ENCODE measurements at places on chromosomes 4 and X. TPM values are rescaled to one million over a fixed set of nuclear protein-coding genes. Genes with fewer than 3 reads are reported as not detected.

GRCh38 chrX:41737065-41737464 lies 13.1 kb downstream of the GPR82 start:
- no peak for DNase-seq

DNA sequence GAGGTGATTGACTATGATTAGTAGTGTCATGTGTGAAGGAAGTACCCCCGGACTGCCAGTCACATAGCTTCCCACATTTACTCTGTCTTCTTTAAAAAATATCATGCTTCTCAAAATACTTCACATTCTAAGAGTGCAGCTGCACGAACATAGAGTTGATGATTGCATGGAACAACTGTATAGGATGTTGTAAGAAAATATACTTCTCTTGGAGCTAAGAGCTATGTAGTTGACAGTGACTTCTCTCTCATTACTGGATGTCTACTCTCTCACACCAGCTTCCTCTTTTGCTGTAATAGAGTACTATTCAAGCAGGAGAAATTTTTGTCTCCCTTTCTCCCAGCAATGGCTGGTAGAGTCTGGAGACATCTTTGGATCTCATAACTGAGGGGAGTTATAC lies 99.4 kb upstream of the PUDP start:
- no peak for DNase-seq

- DNase-seq: no peak
Measured at GRCh38 chrX:38796946-38797345, 4.3 kb upstream of the MID1IP1 start.

UGT2B17 gene
- total RNA-seq: not detected

GDPD2 gene
- total RNA-seq: not detected

GPRIN3 gene
- 0.62 TPM for total RNA-seq

- DNase-seq: peak; percentile 18
Measured at GRCh38 chr4:86582410-86582809, 11.7 kb upstream of the PTPN13 start.

- no peak for DNase-seq
Measured at GRCh38 chrX:85570496-85570895, 191.0 kb upstream of the POF1B start.

DNA sequence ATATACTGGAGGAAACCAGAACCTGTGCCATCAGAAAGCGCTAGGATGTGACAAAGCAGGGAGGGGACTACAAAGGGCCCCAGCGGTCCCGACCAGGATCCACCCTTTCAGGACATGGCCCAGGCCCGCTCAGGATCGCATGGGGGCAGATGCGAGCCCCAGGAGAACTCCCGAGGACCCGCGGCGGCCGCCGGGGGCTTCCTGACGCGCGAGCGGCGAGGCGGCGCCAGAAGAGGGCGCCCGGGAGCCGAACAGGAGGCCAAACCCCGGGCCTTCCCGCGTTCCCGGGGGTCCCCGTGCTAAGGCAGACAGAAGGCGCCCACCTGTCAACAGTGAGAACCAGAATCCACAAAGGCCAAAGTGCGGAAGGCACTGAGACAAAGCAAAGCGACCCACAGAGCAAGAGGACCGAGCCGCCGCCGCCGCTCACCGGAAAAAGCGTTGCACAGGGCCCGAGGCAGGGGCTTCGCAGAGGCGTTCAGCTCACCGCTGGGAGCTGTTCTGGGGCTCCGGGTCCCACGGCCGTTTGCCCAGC lies 7.3 kb upstream of the OPN1LW start:
- peak; percentile 5 for DNase-seq

DNA sequence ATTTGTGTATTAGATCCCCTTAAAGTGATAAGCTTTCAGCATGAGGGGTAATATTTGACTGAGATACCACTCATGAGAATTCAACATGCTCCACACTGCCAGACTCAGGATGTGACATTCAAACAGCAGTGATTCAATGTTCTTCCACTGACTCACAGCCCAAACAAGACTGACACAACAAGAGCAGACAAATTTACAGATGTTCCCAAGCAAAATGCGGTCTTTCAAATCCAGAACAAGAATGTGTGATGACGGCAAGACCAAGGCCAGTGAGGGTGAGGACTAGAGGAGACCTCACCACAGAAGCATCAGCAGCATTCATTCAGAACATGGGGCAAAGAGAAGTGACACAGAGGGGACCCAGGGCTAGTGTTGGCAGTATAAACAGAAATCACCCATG lies 99.3 kb upstream of the GRIA3 start:
- no peak for DNase-seq

- no peak for DNase-seq
Measured at GRCh38 chr4:153160821-153161220, 43.4 kb upstream of the TRIM2 start.

AMOT gene
- total RNA-seq: 4.3 TPM

TMEM35A gene
- total RNA-seq: not detected

DNA sequence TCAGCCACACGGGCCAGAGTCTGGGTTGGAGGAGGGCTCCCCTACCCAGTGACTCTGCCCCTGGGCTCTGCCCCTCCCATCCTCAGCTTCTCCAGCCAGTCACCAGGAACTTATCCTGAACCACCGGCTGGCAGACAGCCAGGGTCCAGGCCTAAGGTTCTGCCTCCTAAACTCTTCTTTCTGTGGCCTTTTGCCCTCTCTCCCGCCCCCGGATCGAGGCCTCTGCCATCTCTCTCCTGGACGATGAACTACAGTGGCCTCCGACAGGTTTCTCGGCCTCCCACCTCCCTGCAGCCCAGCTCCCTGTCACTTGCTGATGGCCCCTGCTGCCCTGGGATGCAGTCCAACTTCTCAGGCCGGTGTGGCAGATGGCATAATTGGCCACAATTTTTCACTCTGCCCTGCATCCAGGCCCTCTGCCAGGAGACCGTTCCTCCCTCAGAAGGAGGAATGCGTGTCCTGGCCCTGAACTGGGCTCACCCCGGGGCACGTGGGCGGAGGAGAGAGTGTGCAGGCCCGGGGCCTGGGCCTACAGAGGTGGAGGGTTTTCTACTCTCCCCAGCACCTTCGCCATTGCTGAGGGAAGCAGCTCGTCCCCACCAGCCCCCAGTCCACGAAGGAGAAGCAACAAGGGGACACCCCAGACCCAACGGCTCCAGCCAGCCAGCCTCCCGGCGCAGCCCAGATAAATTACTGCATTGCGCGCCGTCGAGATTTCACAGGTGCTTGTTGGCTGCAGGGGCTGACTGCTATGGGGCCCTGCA lies 81.9 kb upstream of the LRPAP1 start:
- DNase-seq: peak; percentile 73

FOXP3 gene
- not detected for total RNA-seq

GRCh38 chr4:17112292-17112659 lies 213.8 kb upstream of the LDB2 start:
- DNase-seq: peak; percentile 49

GRCh38 chr4:185332575-185333464 lies 62.9 kb downstream of the LRP2BP start:
- no peak for DNase-seq

CFP gene
- total RNA-seq: not detected

- peak; percentile 15 for DNase-seq
Measured at GRCh38 chr4:169410839-169411770, 140.3 kb upstream of the SH3RF1 start.

ASB12 gene
- total RNA-seq: not detected

DNA sequence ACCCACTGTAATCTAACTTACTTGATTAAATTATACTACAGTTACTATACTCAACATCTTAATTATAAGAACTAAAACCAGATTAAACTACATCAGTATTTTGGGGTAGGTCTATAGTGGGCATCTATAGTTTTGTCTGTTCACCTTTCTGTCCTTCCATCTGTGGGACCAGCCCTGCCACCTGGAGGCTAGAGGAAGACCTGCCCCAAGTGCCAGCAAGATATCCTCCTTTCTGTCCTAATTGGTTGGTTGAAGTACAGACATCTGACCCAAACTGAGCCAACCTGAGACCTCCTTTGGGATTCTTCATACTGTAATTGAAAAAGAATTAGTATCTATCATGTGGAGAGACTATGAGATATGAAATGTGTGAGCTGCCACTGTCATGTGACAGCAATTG lies 172.2 kb upstream of the TLL1 start:
- peak; percentile 21 for DNase-seq

- no peak for DNase-seq
Measured at GRCh38 chr4:153374442-153374841, 30.0 kb downstream of the MND1 start.

DNA sequence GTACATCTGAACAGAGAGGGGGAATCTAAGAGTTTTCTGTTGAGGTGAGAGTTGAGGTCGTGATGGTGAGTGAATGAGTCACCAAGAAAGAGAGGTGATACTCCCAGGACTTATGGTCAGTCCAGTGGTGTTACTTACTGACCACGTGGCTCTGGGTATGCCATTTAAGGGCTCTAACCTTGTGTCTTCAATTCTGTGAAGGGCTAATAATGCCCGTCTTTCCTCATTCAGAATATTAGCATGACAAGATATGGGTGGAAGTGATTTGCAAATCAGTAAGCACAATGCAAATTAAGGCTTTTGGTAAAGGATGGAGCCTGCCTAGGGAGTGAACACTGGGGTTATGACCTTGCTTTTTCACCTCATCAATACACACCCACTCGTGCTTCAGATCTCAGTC lies 75.2 kb downstream of the COQ2 start:
- DNase-seq: no peak

DNA sequence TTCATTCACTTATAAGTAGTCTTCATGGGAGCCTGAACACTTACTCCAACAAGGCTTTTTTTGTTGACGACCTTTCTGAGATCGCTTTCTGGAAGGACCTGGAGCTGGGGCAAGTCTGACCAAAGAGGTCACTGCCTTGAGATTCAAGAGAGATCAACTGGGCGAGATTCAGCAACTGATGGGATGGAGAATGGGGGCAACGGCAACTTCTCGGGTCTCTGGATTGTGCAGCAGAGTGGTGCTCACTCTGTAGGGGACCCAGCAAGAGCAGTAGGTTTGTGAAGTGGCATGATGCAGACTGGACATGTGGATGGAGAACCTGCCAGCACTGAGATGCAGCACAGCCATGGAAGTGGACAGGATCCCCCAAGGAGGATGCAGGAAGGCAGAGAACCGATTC lies 288.1 kb downstream of the EVC2 start:
- no peak for DNase-seq

TMEM156 gene
- 2.7 TPM for total RNA-seq

- no peak for DNase-seq
Measured at GRCh38 chr4:143412420-143412758, 75.7 kb downstream of the GAB1 start.

- DNase-seq: no peak
Measured at GRCh38 chrX:3340016-3340415, 6.4 kb downstream of the MXRA5 start.

AFP gene
- 11.0 TPM for total RNA-seq

DNA sequence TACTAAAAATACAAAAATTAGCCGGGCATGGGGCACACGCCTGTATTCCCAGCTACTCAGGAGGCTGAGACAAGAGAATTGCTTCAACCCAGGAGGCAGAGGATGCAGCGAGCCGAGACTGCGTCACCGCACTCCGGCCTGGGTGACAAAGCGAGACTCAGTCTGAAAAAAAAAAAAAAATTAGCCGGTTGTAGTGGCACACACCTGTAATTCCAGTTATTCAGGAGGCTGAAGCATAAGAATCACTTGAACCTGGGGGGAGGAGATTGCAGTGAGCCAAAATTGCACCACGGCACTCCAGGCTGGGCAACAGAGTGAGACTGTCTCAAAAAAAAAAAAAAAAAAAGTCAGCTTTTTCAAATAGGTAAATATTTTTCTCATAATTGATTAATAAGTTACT lies 71.9 kb downstream of the WDFY3 start:
- no peak for DNase-seq

- no peak for DNase-seq
Measured at GRCh38 chr4:38523054-38523453, 140.9 kb upstream of the KLF3 start.

DNA sequence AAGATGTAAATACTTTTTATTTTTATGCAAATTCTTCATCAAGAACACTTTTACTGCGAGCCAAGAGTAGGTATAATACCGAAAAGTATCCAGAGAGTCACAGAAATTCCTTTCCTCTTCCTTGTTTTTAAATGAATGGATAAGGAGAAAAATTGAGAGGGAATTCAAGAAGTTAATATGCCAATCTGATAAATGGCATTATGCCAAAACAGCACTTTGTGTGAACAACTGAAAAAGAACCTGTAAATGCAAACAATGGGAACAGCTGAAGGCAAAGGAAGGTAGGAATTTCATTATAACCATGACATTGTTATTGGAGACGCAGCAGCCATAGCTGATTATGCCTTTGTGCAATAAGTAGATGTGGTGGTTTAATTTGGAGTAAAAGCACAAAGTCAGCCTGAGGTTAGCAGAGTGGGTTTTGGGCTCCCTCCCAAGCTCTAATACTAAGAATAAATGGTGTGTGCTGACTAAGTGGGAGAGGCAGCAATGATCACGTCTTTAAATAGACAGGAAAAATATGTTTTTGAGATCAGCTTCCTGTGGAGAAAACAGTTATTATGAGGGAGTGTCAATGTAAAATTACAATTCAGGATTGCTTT lies 209.8 kb upstream of the NDST4 start:
- DNase-seq: peak; percentile 28

DNA sequence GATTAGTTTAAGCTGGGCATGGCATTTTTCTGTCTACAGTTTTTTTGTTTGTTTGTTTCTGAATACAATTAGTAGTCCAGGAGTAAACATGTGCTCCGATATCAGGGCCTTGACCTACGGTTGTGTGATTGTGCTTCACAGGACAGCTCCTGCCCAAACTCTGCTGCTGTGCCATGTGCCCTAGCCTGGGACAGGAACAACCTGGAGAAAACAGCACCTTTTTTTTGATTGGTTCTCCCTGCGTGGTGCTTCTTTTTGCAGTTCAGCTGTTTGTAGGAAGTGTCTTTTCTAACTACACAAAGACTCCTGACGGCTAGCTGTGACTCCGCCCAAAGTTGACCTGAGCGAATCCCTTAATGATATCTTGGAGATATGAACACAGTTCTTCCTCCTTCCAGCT lies 158.8 kb downstream of the ATP10D start:
- no peak for DNase-seq

SLC16A2 gene
- total RNA-seq: 4.9 TPM

FNIP2 gene
- 5.2 TPM for total RNA-seq

SPANXC gene
- total RNA-seq: 4.1 TPM

DNA sequence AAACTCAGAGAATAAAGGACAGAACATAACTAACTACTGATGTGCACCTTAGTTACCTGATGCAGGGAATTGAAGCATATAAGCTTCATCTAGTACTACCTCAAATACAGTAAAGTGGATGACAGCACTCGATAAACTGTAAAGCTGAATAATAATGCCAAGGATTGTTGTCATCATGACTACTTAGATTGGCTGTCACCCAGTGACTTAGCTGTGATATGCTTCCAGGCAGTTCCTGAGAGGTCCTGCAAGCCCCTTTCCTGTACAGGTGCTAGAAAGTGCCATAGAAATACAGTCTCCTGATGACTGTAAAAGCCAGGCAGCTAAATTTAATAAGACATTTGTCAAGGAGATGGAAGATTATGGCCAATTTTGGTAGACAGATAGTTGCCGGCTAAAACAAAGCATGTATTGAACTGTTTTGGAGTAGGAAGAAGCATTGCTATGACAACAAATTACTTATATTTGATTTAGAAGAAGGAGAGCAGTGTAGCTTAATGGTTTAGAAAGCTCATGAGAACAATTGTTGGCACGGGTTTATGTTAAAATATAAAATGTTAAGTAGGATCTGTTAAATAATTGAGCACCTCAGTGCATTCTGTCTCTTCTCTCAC lies 29.7 kb downstream of the TMEM164 start:
- DNase-seq: no peak

CLCN4 gene
- total RNA-seq: 6.9 TPM

GRCh38 chr4:168759321-168759720 lies 250.7 kb downstream of the CBR4 start:
- DNase-seq: no peak

GRCh38 chrX:40644821-40645358 lies 2.5 kb downstream of the CXorf38 start:
- peak; percentile 84 for DNase-seq
